NCI-H510A (cell line): ENCODE measurements at places on chromosomes 3 and 15.

DNA sequence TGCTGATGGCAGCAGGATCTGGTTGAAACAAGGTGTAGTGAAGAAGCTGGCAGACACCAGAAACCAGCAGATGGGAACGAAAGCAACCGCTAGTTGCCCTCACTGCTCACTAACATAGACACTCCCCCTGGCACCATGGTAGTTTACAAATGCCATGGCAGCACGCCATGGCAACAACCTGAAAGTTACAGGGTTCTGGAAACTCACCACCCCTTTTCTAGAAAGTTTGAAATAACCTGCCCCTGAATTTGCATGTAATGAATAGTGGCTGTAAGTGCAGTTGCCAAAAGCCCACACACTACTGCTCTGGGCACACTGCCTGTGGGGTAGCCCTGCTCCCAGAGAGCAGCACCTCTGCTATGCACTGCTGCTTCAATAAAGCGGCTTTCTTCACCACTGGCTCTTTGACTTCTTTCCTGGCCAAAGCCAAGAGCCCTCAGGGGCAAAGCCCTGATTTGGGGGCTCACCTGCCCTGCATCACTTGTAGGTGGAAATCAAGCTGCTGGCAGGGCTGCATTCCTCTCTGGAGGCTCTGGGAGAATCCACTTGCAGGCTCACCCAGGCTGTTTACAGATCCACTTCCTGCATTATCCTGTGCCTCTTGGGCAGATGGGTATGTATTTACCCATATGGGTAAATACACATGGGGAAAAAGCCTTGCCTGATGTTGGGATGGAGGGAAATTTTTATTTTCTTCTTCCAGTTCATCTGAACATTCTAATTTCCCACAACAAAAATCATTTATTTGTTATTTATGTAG is 2.0 kb upstream of the GP9 start:
- DNase-seq = peak; percentile 25

- no peak for DNase-seq
Observed at GRCh38 chr3:147218965-147219364, 187.4 kb downstream of the ZIC4 start.

DNA sequence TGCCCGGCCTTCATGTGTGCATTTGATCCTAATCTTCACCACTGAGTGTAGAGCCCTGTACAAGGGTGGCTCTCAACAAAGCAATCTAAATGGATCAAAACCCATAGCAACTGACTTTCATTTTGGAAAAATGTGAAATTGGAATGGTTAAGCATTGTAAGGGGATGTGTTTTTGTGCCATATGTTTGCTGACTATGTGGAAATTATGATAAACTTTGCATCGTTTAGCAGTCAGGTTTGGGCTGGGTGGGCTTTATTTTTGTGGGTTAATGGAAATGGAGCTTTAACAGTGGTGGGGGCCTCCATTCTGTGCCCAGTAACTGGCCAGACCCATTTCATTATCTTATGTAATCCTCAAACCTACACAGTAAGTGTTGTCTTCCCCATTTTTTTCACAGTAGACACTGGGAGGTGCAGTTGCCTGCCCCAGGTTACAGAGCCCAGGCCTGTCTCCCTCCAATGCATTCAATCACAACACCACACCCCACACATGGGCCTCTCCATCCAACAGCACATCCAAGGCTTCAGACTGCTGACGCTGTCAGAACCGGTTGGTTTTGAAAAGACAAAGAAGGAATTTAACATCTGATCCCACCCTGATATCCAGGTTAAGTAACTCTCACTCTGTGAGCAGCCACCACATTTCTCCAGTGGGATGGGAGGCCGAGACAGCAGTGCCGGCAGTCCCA is 136.3 kb upstream of the ABHD17C start:
- no peak for DNase-seq

GRCh38 chr15:69857250-69857649 is 240.5 kb downstream of the TLE3 start:
- no peak for DNase-seq

DNA sequence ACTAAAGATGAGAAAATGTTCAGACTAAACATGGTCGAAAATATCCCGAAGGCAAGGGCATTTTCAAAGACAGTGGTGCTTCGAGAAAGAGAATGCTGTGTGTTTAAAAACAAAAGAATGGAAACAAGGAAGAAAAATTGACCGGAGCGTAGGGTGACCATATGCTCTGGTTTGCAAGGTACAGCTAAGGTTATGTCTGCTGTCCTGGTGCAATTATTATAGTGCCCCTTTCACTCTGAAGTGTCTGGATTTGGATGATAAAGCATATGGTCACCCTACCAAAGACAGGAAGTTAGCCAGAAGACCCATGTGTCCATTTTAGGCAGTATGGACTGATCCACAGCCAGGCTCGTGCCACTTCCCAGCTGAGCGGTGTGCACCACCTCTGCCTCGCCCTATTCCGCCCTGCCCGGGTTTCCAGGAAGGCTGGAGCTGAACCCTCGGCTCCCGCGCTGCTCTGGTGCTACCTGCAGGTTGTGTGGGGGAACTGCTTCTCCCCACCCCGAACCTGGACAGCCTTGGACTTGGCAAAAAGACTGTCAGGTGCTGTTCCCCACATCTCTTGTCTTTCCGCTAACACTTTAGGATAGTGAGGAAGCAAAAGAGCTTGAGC is 25.2 kb downstream of the GOLGA6D start:
- peak; percentile 52 for DNase-seq

GRCh38 chr3:184757022-184757651 is 45.3 kb upstream of the MAGEF1 start:
- DNase-seq = peak; percentile 86

- no peak for DNase-seq
Observed at GRCh38 chr3:52040600-52040999, 15.8 kb downstream of the DUSP7 start.

- no peak for DNase-seq
Observed at GRCh38 chr3:61173676-61174075, 77.6 kb downstream of the FHIT start.

DNA sequence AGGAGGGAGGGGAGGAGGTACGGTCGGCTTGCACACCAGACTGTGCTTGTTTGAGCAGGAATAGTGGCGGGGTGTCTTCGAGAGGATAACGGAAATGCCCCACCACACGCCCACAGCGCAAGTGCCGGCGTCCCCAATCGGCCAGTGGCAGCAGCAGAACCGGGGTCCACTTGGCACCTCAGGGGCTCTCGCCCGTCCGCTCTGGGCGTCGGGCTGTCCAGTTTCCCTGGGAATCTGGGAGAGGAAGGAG is 53.7 kb downstream of the CCDC54 start:
- DNase-seq = no peak

DNA sequence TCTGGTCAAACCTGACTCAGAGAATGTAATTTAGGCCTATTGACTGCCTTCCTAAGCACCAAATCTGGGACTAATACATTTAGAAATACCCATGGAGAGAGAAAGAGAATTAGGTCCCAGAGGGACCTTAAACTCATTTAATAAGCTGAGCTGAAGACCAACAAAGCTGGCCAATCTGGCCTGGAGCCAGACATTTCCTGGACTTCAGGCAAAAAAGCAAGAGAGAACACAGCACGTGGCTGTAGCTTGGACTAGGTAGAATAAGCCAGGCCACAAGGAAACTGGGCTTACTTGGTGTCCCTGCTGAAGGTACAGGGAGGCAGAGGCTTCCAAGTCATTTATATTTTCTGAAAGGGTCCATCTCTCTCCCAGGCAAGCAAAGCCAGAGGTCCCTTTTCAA is 88.1 kb downstream of the RTP4 start:
- DNase-seq = no peak

DNA sequence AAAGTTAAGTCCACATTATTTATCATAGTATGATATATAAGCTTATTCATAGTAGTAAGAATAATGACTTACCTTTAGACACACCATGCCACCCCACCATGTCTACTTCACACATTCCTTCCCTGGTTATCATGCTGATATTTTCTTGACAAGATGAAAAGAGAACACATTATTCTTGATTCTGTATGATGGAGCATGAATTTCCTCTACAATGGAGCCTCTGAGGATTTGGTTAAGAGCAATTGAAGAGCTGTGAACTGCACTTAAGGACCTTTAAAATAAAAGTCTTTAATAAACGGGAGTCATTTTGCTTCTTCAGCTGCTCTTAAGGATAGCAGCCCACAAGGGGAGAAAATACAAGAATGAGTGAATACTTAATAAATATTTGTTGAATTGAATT is 226.7 kb downstream of the CADM2 start:
- DNase-seq = no peak

DNA sequence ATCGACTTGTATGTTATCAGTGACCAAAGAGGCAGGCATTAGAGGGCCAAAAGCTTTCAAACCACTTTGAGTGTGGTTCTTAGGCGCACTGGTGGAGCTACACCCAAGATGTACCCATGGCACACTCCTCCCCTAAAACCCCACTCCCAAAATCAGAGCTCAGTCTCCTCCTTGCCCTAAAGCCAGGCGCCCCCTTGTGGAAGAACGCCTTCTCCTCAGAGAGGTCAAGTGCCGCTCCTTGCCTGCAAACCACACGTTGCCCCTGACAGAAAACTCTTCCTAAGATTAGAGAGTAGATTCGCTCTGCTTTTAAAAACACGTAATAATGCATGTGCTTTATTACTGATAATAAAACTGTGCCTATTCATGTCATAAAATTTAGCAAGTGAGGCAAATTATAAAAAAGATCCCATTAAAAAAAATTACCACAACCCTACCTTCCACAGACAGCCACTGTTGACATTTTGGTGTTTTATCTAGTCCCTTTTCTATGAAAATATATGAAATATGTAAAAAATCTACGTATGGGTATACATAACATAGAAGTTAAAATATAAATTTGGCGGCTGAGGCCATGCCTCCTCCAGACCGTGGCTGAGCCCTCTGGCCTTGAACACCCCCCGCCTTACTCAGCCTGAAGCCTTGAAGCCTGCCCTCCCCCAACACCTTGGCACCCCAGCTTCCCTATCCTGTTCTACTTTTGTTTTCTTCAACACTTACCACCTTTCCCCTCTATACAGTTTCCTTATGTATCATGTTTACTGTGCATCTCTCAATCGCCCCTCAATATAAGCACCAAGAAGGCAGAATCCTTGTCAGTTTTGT is 33.5 kb downstream of the BCL2L10 start:
- peak; percentile 18 for DNase-seq

DNA sequence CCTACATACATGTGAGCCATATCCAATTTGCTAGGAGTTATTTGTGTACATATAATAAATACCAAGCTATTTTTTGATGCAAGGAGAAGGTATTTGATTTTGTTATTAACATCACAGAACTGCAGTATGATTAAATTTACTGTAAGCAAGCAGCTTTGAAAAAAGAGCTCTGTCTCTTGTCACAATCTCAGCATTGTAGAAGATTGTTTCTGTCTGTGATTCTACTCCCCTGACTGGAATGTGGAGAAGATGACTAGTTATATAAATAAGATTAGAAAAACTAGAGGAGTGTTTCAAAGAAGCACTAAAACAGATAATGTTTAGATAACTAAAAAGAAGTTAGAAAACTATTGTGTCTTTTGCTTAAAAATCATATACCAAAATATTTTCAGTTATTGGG is 17.1 kb upstream of the DCBLD2 start:
- DNase-seq = no peak

GRCh38 chr3:47485812-47486211 is 10.1 kb upstream of the SCAP start:
- DNase-seq = no peak

DNA sequence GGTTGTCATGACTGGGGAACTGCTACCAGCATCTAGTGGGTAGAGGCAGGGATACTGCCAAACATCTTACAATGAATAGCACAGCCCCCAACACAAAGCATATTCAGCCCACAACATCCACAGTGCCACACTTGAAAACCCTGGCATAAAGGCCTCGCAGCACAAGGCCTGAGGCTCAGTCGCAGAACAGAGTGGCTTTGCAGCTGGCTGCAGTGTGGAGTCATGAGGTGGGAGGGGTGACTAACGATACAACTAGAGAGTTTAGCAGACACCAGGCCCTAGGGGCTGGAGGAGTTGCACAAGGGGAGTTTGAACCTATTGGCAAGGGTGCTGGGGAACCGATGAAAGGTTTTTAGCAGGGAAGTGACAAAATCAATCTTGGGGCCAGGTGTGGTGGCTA is 32.1 kb downstream of the GRK7 start:
- no peak for DNase-seq

- peak; percentile 55 for DNase-seq
Observed at GRCh38 chr3:52021489-52022268, 26.0 kb upstream of the RPL29 start.

- no peak for DNase-seq
Observed at GRCh38 chr15:77634266-77634962, 1.7 kb upstream of the LINGO1 start.

DNA sequence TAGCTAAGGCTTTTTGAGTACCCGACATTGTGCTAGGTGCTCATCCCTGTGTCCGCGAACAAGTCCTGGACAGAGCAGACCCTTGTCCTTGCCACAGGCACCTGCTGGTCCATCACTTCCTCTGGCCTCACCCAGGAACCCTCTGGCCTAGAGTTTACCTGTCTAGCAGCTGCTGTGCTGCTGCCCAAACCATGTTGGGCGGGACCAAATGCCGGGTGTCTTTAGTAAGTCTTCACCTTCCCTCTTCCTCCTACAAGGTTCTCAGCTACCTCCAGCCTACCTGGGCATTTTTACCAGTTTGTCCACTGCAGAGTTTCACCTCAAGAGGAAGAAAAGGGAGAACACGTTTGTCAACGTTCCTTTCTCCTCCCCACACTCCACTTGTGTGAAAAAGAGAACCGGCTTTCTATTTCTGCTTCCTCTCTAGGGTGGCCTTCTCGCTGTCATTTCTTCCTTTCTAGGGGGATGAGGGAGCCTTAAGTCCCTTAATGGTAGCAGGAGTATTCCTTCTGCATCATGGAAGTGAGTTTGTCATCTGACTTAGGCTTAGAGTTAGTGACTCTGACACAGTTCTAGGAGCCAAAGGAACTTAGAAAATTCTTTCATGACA is 80.4 kb upstream of the GCNT3 start:
- DNase-seq = no peak

DNA sequence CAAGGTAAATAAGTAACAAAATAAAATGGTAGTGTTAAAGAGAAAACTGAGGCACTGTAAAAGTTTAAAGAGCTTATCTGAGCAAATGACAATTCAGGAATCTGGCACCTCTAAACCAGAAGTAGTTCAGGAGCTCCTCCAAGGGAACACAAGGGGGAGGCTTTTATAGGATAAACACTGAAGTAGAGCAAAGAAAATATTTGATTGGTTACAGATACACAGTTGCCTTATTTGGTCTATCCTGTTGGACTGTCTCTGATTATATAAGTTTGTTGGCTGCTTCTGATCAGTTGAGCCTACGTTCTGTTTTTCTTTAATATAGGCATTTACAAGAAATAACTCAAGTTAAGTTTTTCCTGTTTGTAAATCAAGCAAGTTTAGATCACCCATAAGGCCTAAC is 146.9 kb downstream of the ERC2 start:
- no peak for DNase-seq
